ENCODE measurements at places on chromosomes 1 and 21.

DNA sequence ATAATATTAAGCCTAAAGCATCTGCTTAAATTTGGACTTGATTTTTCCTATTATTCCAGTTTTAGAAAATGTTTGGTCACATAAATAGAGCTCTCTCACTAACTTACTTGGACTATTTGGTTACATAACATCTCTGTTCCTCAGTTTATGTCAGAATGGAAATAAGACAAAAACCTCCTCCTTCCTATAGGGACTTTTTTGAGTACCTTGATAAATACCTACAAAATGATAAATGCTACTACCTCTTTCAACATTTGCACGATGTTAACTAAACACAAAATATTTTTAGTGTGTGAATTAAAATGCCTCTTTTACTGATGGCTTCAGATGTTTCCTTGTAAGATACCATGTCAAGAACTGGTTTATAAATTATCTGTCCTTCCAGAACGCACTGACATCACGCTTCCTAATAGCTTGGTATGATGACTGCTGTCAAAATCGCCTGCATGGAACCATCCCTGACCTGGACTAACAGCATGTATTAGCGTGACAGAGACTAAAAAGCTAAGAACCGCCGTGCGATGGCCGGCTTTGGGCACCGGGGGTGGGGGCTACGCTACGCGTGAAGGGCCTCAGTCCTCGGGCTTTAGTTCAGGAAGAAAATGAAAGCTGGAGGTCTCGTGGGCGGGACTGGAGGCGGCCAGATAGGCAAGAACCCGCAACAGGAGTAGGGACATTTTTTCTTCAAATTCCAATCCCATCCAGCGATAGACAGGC, 133.2 kb upstream of the BARHL2 start:
- DNase-seq, result peak; percentile 14

- no peak for DNase-seq
Observed at GRCh38 chr1:166026143-166026542, 140.7 kb downstream of the FAM78B start.

- no peak for DNase-seq
Observed at GRCh38 chr1:30244801-30245200, 478.6 kb downstream of the MATN1 start.

DNA sequence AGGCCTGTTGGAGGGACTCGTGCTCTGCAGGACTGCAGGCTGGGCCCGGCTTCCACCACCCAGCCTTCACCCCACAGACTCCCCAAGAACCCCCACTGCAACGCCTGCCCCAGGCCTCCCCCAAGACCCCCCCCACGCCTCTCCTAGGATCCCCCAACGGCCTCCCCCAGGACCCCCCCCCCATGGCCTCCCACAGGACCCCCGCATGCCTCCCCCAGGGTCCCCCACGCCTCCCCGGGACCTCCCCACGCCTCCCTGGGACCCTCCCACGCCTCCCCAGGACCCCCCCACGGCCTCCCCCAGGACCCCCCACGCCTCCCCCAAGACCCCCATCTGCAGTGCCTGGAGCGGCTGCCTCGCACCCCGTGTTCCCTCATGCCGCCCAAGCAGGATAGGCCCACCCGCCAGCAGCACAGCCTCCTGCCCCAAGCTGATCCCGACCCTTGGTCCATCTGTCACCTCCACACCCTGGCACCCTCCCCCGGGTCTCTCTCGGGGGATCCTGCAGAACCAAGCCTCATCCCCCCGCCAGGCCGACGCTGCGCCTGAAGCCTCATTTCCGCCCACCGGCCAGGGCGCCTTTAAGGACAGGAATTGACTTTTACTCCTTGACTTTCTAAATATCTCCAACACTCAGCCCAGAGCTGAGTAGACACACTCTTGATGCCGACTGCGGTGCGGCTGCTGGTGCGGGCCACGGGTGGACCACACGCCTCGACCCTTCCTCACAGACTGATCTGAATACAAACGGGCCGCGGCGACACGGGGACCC, 14.1 kb upstream of the RNF223 start:
- no peak for DNase-seq

DNA sequence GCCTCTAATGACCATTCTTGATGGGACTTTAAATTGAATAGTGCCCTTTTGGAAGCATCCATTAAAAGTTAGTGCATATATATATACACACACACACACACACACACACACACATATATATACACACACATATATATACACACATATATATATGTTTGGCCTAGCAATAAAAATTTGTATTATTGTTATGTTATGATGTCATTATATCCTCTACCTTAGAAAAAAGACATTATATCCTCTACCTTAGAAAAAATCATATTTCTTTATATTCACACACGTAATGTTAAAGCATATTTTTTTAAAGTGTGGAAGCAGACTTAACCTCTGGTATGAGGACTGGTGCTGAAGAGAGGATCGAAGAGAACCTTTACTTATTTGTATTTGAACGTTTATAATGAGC, 43.3 kb downstream of the EBNA1BP2 start:
- DNase-seq, result no peak

DNA sequence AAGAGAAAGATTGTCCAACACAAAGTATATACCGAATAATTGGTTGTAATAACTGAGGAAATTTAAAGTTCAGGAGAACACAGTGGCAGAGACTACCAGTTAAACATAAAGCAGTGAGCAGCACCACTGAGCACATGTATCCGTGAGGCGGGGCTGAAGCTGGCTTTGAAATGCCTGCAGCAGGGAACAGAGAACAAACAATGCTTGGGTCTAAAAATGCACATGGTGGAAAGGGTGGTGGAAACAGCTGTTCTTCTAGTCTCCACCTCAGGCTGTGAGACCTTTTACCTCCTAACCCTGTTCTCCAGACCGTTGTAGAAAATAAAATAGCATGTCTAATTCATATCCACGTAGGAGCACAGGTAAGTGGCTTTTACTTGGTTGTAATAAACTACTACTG, 7.7 kb upstream of the GNG4 start:
- DNase-seq, result no peak

DNA sequence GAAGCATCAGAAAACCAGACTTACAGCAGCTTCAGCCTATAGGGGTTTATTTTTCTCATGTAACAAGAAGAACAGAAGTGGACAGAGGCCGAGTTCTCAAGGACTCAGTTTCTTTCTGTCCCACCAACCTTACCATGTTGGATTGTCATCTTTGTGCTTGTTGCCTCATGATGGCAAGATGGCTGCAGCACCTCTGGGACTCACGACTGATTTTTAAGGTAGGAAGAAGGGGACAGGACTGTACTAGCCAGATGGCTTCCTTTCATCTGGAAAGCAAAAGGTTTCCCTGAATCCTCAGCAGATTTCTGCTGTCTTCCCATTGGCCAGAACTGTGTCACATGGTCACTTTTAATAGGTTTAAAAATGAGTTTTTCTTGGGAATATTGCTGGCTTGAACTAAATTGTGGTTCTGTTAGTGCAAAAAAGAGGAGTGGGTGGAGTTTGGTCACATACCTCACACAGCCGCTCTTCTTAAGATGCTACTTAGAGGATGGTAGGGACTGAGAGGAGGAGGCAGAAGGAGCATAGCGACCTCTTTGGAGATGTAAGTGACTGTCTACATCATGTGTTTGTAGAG, 48.1 kb upstream of the ENAH start:
- no peak for DNase-seq

GRCh38 chr1:212976586-212976985, 26.2 kb downstream of the VASH2 start:
- no peak for DNase-seq

DNA sequence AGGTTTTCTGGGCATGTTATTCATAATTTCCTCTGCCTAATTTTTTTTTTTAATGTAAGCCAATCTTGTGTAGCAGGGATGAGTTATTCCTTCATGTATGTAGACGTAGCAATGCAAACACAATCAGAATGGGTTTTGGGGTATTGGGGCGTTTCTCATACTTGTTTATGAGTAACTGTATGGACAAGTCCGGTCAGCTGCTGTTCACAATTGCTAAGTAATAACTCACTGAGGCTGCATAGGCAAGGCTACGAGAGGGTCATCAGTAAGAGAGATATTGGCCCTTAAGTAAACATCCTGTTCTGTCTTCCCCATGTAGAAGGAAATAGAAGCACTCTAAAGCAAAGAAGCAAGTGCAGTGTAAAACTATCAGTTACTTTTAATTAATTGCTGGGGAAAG, 9.5 kb upstream of the TARS2 start:
- DNase-seq, result no peak

GRCh38 chr1:225872075-225872430, 10.1 kb downstream of the TMEM63A start:
- no peak for DNase-seq

DNA sequence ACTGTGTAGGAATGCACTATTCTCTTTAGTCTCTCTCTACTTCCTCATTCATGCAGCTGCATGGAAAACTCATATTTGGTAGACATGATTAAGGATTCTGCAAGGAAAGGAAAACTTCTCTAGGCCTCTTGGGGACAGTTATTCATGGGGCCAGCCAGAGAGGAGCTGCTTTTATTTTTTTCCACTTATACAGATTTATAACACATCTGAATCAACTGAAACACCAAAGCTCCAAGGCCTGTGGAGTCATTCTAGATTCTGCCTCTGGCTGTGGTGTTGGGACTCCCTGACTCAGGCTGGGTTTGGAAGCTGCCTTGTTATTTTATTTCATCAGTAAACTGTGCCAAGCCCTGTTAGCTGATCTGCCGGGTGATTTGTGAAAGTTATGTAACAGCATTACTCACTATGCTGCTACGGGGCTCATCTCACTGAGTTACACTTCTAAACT, 83.9 kb upstream of the EDEM3 start:
- peak; percentile 74 for DNase-seq

GRCh38 chr1:225866061-225866837, 15.9 kb downstream of the TMEM63A start:
- DNase-seq, result no peak

DNA sequence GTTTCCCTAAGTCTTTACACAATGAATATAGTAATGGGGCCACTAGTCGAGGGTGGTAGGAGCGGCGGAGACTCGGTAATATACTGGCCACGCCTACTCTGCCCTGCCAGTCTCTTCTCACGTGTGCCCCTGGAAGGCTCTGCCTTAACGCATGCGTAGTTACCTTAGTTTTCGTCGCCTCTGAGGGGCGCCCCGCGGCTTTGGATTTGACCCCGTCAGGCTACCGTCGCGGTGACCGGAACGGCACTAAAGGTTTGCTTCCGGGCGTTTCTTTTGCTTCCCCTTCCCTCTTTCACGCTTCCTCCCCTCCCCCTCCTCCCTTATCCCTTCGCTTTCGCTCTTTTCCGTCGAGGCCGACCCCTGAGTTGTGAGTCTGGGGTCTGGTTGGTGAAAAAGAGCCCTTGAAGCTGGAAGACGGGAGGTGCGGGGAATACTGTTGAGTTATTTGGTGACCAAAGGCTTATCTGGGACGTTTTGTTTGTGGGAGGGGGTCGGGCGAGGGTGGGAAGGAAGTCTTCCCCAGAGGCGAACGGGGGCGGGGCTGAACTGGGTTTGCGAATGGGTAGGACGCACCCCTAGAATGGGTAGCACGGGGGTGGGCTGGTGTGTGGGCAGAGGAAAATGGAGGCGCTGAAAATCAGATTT, at the start of gene SETDB1:
Gene SETDB1 (plus strand): TSS at position 267 of the 645 bp plus-strand sequence. CDS start 1,352 bp downstream, outside the sequence.
- DNase-seq, result peak; percentile 93

DNA sequence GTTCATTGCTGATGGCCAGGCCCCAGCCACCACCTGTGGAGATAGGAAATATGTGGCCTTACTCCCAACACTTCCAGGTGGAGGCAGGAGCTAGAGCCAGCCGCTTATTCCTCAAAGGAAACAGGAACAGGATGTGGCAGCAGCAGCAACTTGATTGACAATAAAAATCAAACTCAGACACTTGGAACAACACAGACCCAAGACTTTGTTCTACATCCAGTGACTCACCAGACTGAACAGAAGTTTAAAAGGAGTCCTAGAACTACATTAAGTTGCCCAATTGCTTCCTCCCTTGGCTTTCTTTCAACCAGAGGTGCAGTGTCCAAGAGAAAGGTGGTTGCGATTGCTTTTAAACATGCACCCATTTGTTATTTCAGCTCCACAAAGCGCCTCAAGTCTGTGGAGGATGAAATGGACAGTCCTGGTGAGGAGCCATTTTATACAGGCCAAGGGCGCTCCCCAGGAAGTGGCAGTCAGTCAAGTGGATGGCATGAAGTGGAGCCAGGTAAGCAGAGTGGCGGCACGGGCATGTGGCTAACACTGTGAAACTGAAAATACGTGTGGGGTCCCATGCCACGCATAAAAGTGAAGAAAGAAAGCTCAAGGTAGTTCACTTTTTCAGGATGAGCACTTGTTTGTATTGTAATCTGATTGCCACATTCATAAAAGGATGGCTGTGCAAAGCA, 276.6 kb downstream of the NFIA start:
- no peak for DNase-seq

- DNase-seq, result no peak
Observed at GRCh38 chr21:26652854-26653253, 79.8 kb upstream of the CYYR1 start.

- DNase-seq, result no peak
Observed at GRCh38 chr1:28326515-28326914, 2.3 kb upstream of the MED18 start.

DNA sequence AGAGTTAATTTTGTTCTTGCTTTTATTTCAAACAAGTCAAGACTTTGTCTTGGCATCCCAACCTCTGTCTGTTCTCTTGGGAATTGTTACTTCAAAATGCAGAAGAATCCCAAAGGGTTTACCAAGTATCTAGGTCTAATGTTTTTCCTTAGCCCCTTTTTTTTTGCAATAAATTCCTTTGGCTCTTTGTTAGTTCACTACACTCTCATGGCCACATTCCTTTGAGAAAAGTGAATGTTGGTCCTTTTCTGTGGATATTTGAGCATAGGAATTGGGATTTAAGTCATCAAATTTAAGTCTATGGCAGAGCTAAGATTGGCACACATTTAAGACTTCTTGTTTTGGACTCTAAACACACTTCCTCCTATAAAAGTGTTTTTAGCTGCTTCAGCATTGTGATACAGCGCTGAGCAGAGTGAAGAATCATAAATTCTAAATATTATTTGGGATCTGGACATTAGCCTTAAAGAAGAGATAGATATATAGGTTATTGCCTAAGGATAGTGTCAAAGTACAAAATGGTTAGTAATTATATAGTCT, 1.9 kb downstream of the BTF3L4 start:
- DNase-seq, result no peak

- no peak for DNase-seq
Observed at GRCh38 chr1:108072212-108072611, 107.2 kb upstream of the VAV3 start.

DNA sequence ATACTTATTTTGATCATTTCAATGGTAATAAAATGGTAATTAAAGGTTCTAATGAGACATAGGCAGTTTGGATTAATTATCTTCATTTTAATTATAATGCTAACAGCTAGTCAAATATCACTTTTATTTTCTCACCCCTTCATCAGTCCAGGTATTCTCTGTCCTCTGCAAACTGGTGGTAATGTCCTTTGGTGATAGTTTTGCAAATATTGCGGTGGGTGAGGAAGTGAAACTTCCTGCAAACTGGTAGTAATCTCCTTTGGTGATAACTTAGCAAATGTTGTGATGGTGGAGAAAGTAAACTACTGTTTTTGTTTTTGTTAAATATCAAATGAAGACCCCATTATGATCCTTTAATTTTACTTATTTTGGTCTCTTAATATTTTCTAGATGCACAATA, 209.0 kb downstream of the AMY1C start:
- no peak for DNase-seq

DNA sequence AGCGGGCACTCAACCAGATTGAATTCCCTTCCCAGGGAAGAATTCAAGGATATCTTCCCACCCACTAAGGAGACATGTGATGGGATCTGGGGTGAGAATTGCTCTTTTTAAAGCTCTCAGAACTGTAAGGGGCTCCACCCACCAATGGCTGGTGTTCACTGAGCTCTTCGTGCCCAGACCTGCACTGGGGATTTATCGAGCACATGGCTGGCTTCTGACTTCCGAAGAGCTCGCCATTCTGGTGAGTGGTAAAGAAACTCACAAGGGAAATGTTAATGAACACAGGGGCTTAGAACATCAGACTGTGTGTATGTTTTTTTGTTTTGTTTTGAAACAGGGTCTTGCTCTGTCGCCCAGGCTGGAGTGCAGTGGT, 9.8 kb downstream of the PADI3 start:
- no peak for DNase-seq
